Mesendoderm (in vitro differentiated cells): ENCODE measurements at places on chromosomes 1 and 21.

DNA sequence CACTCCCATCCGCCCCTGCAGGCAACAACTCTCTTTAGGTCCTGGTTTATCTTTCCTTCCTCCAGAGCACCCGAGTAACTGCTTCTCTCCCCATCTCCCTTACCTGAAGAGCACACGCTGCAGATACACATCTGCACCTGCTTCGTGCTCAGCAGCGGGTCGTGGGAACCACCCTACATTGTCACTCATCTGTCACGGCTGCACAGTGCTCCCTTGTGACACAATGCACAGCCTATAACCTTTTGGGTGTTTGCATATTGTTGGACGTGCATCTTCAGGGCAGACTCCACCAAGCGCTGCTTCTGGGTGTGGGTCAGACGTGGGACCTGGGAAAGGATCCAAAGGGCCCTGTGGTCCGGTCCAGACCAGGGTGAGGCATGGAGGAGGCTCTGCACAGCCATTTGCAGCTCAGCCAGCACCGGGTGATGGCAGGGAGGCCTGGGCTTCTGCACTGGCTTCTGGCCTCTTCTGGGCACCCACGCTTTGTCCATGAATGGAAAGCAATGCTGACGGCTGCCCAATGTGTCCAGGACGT, 42.5 kb downstream of the WDR4 start:
- DNase-seq, result no peak

- peak; percentile 91 for DNase-seq
Measured at GRCh38 chr1:146036965-146037646, 15.6 kb upstream of the HJV start.

DNA sequence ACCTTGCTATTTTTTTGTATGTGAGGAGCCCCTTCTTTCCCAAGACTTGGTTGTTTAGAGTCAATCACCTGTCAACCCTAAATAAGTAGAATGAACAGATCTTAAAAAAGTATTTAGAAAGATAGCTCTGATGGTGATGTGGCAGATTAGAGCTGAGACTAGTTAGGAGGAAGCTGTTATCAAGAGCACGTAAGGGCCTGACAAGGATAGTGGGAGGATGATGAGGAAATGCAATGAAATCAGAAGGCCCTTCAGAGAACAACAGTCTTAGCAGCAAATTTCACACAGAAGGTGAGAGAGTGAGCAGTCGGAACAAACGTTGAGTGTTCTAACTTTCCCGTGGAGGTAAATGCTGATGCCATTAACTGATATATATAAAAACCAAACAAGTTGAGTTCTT, 15.9 kb upstream of the S1PR1 start:
- DNase-seq, result no peak

DNA sequence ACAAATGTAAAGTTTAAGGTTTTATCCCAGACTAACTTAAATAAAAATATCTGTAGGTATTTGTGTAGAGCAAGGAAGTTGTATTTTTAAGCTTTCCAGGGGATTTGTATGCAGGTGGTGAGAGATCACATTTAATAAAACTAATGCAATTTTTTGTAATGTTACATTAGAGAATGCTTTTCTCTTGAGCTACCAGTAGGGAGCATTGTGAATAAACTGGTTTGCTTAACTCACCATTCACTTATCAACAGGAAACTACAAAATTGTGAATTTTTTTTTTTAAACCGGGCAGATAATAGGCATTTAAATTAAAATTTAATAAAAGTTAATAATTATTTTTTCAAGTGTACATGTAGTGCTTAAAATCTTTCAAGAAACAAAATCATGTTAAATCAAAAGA, 78.6 kb downstream of the IVNS1ABP start:
- DNase-seq, result peak; percentile 7

DNA sequence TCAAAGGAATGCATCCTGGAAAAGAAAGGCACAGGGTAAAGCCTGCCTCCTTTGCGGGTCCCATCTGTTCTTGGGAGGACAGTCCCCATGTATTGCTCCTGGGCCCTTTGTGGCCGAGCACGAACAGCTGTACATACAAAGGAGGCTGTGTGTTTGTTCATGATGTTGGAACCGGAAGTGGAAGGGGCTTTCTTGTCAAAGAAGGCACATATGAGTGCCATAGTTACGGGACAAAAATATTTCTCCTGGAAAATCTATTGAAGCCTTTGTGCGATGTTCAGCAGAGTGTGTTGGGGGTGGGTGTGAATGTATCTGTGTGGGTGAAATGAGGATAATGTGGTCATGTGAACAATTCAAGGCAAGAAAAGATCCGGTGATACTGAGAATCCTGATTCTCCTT, 297.6 kb downstream of the DISC1 start:
- no peak for DNase-seq

DNA sequence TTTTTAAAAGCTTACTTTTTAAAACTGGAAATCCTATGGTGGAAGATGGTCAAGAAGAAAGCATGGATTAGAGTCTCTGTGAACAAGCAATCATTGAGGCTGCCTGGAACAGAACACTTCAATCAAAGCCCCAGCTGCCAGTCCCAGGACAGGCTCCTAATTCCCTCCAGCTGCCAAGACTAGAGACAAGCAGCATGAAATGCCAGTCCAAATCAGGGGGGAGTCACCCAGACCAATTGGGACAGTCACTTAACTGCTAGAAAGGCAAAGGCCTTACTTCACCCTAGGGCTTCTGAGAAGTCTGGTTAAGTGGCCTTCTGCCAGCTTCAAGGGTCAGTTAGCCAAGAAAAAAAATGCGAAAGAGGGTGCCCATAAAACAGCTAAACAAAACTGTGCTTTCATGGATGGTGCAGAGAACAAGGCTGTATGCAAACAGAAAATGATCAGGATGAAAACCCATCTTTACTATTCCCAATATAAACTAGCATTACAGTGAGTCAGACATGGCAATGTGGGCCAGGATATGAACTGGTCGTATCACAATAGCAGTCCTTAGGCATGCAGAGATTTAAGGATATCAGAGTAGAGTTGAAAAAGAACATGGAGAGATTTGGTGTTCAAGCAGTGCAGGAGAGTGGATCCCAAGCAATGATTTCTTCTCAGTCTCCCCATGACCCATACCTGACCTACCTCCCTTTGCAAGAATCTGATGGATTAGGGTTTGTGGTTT, 31.0 kb upstream of the MAN1A2 start:
- no peak for DNase-seq
